ENCODE measurements at places on chromosomes 2 and 18.
A peak's percentile ranks its signal among the peaks of the same experiment; 100 is the strongest.

DNA sequence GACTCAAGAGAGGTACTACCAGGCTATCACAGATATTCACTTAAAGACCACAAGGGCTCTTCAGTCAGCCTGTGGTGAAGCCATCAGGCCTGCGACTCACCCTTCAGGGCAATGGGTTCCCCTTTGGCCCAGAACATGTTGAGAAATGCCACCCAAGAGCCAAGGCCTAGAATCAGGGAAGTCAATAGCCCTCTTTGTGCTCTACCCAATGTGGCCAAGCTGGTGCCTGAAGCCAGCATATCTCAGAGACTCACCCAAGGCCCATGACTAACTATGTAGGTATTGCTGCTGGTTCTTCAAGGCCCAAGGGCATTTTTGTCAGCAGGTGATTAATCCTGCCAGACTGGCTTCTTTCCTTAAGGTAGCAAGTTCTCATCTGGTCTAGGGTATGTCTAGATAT lies 338.9 kb upstream of the SETBP1 start:
- no peaks in the 10 kb centered on the region for H3K36me3 ChIP-seq
- DNase-seq, result no peak
- no peaks in the 10 kb centered on the region for H3K4me1 ChIP-seq
- no peak overlapping the region for H3K27ac ChIP-seq
- no peak overlapping the region for H3K4me3 ChIP-seq

GRCh38 chr2:220215785-220216184 lies 588.4 kb downstream of the SLC4A3 start:
- H3K27me3 ChIP-seq, result no peaks in the 10 kb centered on the region
- H3K36me3 ChIP-seq, result no peaks in the 10 kb centered on the region
- H3K27ac ChIP-seq, result no peak overlapping the region
- H3K4me3 ChIP-seq, result no peak overlapping the region
- H3K4me1 ChIP-seq, result peaks cover 4% of the 10 kb centered on the region
- DNase-seq, result no peak

- H3K27ac ChIP-seq, result no peak overlapping the region
- H3K27me3 ChIP-seq, result no peaks in the 10 kb centered on the region
- no peaks in the 10 kb centered on the region for H3K36me3 ChIP-seq
These were observed 16.6 kb downstream of the PAIP2B start for GRCh38 chr2:71210292-71210691.

DNA sequence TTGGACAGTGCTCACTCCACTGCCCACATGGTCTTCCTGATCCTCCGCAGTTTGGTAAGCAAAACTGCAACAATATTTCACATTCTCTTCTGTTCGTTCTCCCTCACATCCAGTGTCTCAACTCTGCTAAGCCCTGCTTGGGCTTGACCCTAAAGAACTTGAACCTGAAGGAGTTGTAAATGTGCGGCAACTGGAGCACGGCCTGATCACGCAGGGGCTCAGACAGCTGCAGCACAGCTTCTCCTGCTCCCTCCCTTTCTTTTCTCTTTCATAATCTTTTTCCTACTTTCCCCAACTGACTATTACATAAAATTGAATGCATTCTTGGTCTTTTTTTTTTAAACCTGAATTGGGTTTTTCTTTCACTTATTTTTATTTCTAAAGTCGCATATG lies 10.2 kb downstream of the CYRIA start:
- H3K4me3 ChIP-seq, result no peak overlapping the region
- DNase-seq, result no peak
- H3K27me3 ChIP-seq, result no peaks in the 10 kb centered on the region
- H3K4me1 ChIP-seq, result 0 out of 2 replicates have a peak, but pooled peaks cover 2% of the 10 kb centered on the region
- no peaks in the 10 kb centered on the region for H3K36me3 ChIP-seq

- no peaks in the 10 kb centered on the region for H3K4me1 ChIP-seq
- H3K27ac ChIP-seq, result no peak overlapping the region
- no peak overlapping the region for H3K4me3 ChIP-seq
- no peak for DNase-seq
These were observed 30.7 kb downstream of the CNGA3 start for GRCh38 chr2:98376996-98377395.

DNA sequence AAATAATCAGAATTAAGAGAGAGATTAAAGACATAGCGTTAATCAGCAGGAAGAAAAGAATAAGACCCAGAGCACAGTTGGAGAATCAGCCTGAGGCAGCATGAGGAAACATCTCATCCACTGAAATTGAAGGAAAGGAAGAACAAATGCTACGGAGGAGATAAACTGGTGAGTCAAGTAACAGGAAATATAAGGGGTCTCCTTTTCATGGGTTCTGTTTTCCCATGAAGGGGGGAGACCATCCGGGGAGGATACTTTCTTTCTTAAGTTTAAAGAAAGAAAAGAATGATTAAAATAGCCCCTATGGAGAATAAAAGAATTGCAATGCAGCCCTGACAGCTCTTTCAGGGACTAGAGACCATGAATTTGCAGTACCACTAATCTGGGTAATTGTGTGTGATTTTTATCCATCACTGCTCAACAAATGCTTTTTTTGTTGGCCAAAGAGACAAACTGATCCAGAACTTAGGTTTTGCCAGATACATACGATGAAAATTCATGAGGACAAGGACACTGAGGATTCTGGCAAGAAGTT lies 17.7 kb downstream of the ROCK2 start:
- H3K4me3 ChIP-seq, result no peak overlapping the region
- DNase-seq, result no peak
- no peaks in the 10 kb centered on the region for H3K36me3 ChIP-seq
- H3K4me1 ChIP-seq, result no peaks in the 10 kb centered on the region

- H3K4me3 ChIP-seq, result no peak overlapping the region
- no peaks in the 10 kb centered on the region for H3K27me3 ChIP-seq
- no peaks in the 10 kb centered on the region for H3K36me3 ChIP-seq
- no peak overlapping the region for H3K27ac ChIP-seq
- DNase-seq, result peak; percentile 29
These were observed 34.9 kb downstream of the CIB4 start for GRCh38 chr2:26605999-26606846.

DNA sequence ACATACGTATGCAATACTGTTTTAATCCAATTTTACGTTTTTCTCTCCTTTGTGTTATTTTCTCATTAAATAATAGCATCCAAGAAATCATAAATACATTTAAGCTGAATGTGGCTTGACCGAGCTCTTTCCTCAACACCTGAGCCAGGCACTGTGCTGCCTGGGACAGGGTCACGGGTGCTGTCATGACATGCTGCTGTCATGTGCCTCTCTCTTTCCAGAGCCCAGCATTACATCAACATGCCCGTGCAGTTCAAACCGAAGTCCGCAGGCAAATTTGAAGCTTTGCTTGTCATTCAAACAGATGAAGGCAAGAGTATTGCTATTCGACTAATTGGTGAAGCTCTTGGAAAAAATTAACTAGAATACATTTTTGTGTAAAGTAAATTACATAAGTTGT lies 94.1 kb upstream of the LDLRAD4 start:
- H3K4me1 ChIP-seq, result no peaks in the 10 kb centered on the region
- DNase-seq, result no peak
- no peak overlapping the region for H3K27ac ChIP-seq
- H3K27me3 ChIP-seq, result no peaks in the 10 kb centered on the region
- H3K36me3 ChIP-seq, result peaks cover 10% of the 10 kb centered on the region

GRCh38 chr18:8536231-8536630 lies 73.0 kb upstream of the RAB12 start:
- no peak overlapping the region for H3K27ac ChIP-seq
- no peak for DNase-seq
- no peaks in the 10 kb centered on the region for H3K4me1 ChIP-seq
- no peaks in the 10 kb centered on the region for H3K27me3 ChIP-seq
- H3K36me3 ChIP-seq, result peaks cover 5% of the 10 kb centered on the region

DNA sequence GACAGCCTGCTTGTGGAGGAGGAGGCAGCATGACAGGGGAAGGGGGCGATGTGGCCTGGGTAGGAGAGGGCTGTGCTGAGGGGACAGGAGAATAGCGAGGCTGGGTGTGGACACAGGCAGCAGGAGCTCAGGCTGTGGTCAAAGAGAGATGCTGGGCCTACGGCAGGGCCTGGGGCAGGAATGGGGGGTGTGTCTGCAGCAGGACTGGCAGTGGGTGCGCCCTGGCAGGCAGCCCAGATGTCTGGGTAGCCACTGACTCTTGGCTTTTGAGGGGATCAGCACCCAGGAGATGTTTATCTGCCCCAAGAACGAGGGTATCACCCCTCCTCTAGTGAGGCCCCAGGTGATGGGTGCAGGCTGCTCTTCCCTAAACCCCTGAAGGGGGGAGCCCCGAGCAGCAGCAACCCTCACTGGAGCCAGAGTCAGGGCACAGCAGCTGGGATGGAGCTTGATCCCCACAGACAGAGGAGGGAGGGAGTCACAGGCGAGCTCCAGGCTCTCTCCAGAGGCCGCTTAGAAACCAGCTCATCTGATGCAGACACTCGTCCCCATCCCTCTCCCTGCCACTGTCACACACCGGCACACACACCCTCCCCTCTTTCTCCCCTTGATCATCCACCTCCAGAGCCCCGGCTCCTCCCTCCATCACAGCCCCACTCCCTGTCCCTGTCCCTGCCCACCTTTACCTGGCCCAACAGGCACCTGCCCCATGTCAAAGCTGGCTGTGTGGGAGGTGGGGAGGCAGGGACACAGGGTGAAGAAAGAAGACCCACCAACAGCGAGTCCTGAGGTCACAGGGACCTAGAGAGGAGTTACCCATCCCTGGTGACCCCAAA lies 29.8 kb upstream of the TNS1 start:
- H3K27ac ChIP-seq, result no peak overlapping the region

GRCh38 chr2:201754717-201755415 lies 25.9 kb downstream of the ALS2 start:
- H3K27me3 ChIP-seq, result no peaks in the 10 kb centered on the region
- DNase-seq, result no peak
- no peak overlapping the region for H3K27ac ChIP-seq
- no peaks in the 10 kb centered on the region for H3K4me1 ChIP-seq
- no peak overlapping the region for H3K4me3 ChIP-seq

GRCh38 chr2:158578703-158579330 lies 122.1 kb downstream of the PKP4 start:
- no peaks in the 10 kb centered on the region for H3K27me3 ChIP-seq
- no peak for DNase-seq
- no peaks in the 10 kb centered on the region for H3K36me3 ChIP-seq

DNA sequence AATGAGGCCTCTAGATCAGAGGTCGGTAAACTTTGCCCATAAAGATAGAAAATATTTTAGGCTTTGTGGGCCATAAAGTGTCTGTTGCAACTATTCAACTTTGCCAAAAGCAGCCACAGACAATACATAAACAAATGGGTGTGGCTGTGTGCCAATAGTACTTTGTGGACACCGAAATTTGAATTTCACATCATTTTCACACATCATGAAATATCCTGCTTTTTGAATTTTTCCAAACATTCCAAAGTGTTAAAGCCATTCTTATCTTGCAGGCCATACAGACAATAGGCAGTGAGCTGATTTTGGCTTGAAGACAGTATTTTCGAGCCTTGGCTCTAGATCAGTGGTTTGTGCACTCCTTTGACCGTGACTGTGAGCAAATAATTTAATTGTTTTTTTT lies 51.1 kb upstream of the EPC2 start:
- no peak for DNase-seq
- no peaks in the 10 kb centered on the region for H3K27me3 ChIP-seq
- H3K27ac ChIP-seq, result no peak overlapping the region

GRCh38 chr2:210215120-210215519 lies 10.1 kb downstream of the ACADL start:
- DNase-seq, result no peak
- H3K36me3 ChIP-seq, result no peaks in the 10 kb centered on the region
- H3K4me1 ChIP-seq, result no peaks in the 10 kb centered on the region
- H3K27ac ChIP-seq, result no peak overlapping the region

GRCh38 chr2:116718451-116718850 lies 1096.0 kb upstream of the DDX18 start:
- H3K27me3 ChIP-seq, result no peaks in the 10 kb centered on the region
- DNase-seq, result no peak
- no peaks in the 10 kb centered on the region for H3K4me1 ChIP-seq
- peaks cover 6% of the 10 kb centered on the region for H3K36me3 ChIP-seq

- peak; percentile 12 for DNase-seq
- H3K36me3 ChIP-seq, result no peaks in the 10 kb centered on the region
- no peak overlapping the region for H3K27ac ChIP-seq
- H3K27me3 ChIP-seq, result no peaks in the 10 kb centered on the region
- no peak overlapping the region for H3K4me3 ChIP-seq
These were observed 126.8 kb upstream of the HS6ST1 start for GRCh38 chr2:128445523-128445900.

- H3K36me3 ChIP-seq, result no peaks in the 10 kb centered on the region
- no peak for DNase-seq
- no peak overlapping the region for H3K27ac ChIP-seq
- H3K4me3 ChIP-seq, result no peak overlapping the region
These were observed 75.2 kb upstream of the CD28 start for GRCh38 chr2:203631068-203631757.

GRCh38 chr2:97717613-97717995 lies 4.2 kb downstream of the ZAP70 start:
- H3K36me3 ChIP-seq, result no peaks in the 10 kb centered on the region
- H3K27me3 ChIP-seq, result no peaks in the 10 kb centered on the region
- no peak overlapping the region for H3K27ac ChIP-seq
- no peak overlapping the region for H3K4me3 ChIP-seq
- H3K4me1 ChIP-seq, result peaks cover 6% of the 10 kb centered on the region

DNA sequence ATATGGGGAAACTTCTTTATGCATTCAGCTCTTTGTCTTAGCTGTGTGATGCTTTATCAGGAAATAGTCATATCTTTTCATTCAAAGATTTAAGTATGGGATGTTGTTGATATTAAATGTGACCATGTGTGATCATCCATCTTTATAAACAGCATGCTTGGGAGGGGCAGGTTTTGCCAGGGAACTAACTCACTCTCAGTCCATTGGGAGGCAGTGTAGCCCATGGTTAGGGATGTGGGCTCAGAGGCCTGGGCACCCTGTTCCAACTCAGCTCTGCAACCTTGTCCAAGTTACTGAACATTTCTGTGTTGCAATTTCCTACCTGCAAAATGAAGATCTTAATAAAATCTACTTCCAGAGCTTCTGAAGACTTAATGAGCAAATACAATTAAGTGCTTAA lies 92.0 kb upstream of the BCL2L11 start:
- no peak overlapping the region for H3K27ac ChIP-seq
- peaks cover 5% of the 10 kb centered on the region for H3K4me1 ChIP-seq
- H3K36me3 ChIP-seq, result peaks cover 31% of the 10 kb centered on the region
- H3K4me3 ChIP-seq, result no peak overlapping the region
- no peaks in the 10 kb centered on the region for H3K27me3 ChIP-seq
- DNase-seq, result no peak

GRCh38 chr2:23359631-23360567 lies 25.1 kb upstream of the KLHL29 start:
- no peaks in the 10 kb centered on the region for H3K27me3 ChIP-seq
- DNase-seq, result no peak
- H3K4me3 ChIP-seq, result no peak overlapping the region
- no peak overlapping the region for H3K27ac ChIP-seq
- H3K4me1 ChIP-seq, result no peaks in the 10 kb centered on the region

- H3K36me3 ChIP-seq, result peaks cover 15% of the 10 kb centered on the region
- no peaks in the 10 kb centered on the region for H3K27me3 ChIP-seq
- no peak overlapping the region for H3K4me3 ChIP-seq
- no peak for DNase-seq
These were observed 6.3 kb downstream of the GULP1 start for GRCh38 chr2:188297978-188298377.

- DNase-seq, result peak; percentile 67
- no peaks in the 10 kb centered on the region for H3K36me3 ChIP-seq
- no peak overlapping the region for H3K27ac ChIP-seq
- H3K4me3 ChIP-seq, result no peak overlapping the region
These were observed 239.8 kb downstream of the HAUS1 start for GRCh38 chr18:46343931-46344372.

- H3K4me1 ChIP-seq, result no peaks in the 10 kb centered on the region
- no peaks in the 10 kb centered on the region for H3K36me3 ChIP-seq
These were observed 40.2 kb downstream of the G6PC2 start for GRCh38 chr2:168941297-168941696.

GRCh38 chr2:190318514-190318913 lies 1.1 kb downstream of the HIBCH start:
- H3K27ac ChIP-seq, result no peak overlapping the region
- H3K4me3 ChIP-seq, result peak overlapping the region; percentile 94
- H3K4me1 ChIP-seq, result no peaks in the 10 kb centered on the region
- H3K27me3 ChIP-seq, result no peaks in the 10 kb centered on the region
- DNase-seq, result no peak
- H3K36me3 ChIP-seq, result peaks cover 3% of the 10 kb centered on the region

Data from H9 (cell line).